ENCODE measurements at places on chromosomes 11 and 22.
A peak's percentile ranks its signal among the peaks of the same experiment; 100 is the strongest.

DNA sequence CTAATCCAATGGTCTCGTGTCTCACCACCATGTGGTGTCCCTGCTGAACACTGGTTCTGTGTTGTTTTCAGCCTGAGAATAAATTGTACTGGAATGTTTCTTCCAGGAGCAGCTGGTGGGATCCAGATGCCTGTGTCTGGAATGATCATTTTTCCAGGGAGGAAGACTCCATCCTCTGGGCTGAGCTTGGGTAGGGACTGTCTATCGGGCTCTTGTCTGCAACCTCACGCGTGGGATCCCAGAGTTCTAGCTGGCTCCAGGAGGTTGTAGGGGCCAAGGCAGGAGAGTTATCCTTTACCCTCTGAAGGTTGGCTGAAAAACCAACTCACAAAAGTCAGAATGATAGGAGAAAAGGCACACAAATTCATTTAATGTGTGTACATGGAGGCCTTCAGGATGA lies 144.1 kb upstream of the B3GAT1 start:
- DNase-seq: no peak

GRCh38 chr22:28222976-28223745 lies 304.1 kb upstream of the PITPNB start:
- DNase-seq: no peak

DNA sequence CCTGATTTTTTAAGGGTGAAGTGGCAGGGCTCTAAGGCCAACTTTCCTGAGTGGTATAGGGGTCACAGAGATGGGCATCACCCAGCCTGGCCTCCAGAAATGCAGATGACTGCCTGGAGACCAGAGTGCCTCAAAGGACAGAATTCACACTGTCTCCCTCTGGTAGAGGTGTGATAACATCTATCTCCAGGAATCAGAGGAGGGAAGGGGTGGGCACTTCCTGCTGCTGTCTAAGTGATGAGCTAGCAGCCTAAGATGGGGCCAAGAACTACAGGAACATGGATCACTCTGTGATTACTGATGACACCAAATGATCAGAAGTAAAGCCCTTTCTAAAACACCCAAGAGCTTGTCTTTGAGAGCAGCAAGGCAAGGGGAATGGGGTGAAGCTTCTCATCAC lies 61.9 kb downstream of the C11orf58 start:
- no peak for DNase-seq

- no peak for DNase-seq
These were observed 8.3 kb downstream of the TSPO start for GRCh38 chr22:43159484-43160178.

DNA sequence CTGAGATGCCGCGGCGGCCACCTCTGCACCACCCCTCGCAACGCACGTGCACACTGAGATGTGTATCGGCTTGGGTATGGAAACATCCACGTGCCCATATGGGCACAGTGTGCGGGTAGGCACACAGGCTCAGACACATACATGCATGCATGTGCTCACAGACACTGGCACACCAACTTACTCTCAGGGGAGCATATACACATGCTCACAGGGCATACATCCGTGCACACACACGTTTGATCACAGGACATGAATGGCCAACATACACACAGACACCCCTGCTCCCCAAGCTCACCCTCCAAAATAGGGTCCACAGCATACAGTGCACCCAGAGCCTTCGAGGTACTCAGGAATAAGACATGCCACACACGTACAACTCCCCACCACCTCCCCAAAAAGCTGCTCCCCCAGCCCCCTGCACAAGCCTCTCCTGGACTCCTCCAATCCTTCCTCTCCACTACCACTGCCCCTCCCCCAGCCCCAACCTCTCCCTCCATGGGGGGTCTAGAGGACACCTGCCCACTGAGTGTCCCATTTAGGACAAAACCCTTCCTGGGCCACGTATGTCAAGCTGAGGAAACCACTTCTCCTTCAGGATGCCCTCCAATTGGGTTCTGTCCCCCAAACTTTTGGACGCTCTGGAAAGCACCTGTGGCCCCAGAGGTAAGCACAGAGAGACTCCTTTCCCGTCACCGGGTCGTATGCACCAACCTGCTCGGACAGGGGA lies 53.1 kb downstream of the SLC22A12 start:
- no peak for DNase-seq

GRCh38 chr11:69234740-69235710 lies 58.9 kb upstream of the MYEOV start:
- no peak for DNase-seq

GRCh38 chr22:35883031-35883620 lies 145.5 kb downstream of the RBFOX2 start:
- DNase-seq: no peak

- peak; percentile 65 for DNase-seq
These were observed 79.0 kb downstream of the AASDHPPT start for GRCh38 chr11:106156290-106156937.

DNA sequence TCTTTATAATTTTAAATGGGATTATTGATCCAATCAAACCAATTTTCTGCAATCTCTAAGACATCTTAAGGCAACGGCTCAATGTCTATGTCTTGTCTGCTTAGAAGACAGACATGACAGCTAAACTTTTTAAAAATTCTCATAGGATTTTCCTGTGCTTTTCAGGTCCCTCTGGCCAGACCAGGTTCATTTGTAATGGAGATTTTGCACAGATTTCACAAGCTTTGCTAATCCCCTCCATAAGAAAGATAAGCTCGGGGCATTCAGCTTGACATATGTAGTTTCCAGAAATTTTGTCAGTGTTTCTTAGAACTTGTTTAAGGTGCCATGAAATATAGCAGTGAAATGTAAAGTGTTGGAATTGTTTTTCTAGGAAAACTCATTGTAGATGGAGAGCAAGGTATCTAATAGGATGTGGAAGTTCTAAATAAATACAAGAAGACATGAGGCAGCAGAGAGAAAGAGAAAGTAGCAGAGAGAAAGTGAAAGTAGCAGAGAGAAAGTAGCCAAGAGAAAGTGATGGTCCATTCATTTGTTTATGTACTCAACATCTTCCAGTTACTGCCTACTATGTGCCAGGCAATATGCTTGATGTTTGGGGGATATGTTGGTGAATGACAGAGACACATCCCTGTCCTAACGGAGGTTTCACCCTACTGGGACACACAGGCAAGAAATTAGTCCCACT lies 219.1 kb upstream of the ARHGAP42 start:
- DNase-seq: no peak

DNA sequence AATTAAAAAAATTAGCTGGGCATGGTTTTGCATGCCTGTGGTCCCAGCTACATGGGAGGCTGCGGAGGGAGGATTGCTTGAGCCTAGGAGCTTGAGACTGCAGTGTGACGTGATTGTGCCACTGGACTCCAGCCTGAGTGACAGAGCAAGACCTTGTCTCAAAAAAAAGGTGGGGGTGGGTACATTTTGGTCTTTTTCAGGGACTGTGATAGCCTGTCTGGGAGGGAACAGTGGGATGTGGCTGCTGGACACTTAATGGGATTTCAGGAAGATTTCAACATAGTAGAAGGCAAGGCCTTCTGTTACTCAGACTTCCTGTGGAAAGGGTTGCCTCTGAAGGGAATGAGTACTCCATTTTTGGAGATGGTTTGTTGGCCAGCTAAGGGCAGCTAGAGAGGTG lies 40.6 kb downstream of the RELT start:
- DNase-seq: no peak

- no peak for DNase-seq
These were observed 11.7 kb upstream of the FOLR2 start for GRCh38 chr11:72204886-72205285.

- no peak for DNase-seq
These were observed 10.2 kb downstream of the GNB1L start for GRCh38 chr22:19844377-19845053.

DNA sequence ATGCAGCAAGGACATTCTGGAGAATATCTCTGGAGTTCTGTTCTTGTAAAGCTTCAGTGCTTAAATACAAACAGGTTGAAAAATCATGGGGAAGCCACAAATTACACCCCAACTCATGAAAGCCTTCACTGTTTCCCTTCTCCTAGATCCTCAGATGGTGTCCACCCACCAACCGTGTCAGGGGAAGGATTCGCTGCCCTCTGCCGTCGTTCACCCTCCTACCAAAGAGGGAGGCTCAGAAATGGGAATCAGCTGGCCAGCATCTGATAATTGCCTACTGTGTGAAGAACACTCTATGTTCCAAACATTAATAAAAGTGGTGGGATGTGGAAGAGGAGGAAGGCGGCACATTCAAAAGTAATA lies 7.4 kb upstream of the HEPACAM start:
- DNase-seq: no peak

DNA sequence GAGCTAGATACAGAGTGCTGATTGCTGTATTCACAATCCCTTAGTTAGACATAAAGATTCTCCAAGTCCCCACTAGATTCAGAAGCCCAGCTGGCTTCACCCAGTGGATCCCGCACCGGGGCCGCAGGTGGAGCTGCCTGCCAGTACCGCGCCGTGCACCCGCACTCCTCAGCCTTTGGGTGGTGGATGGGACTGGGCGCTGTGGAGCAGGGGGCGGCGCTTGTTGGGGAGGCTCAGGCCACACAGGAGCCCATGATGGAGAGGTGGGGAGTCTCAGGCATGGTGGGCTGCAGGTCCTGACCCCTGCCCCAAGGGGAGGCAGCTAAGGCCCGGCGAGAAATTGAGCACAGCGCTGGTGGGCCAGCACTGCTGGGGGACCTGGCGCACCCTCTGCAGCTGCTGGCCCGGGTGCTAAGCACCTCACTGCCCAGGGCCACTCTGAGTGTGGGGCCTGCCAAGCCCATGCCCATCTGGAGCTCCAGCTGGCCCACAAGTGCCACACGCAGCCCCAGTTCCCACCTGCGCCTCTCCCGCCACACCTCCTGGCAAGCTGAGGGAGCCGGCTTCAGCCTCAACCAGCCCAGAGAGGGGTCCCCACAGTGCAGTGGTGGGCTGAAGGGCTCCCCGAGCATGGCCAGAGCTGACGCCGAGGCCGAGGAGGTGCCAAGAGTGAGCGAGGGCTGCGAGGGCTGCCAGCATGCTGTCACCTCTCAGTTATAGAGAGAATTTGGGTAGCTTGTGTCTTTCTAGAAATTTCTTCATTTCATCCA lies 417.6 kb downstream of the METTL15 start:
- DNase-seq: no peak

GRCh38 chr22:33112580-33112979 lies 54.4 kb upstream of the SYN3 start:
- no peak for DNase-seq

- DNase-seq: no peak
These were observed 24.6 kb downstream of the MOV10L1 start for GRCh38 chr22:50114221-50115021.

- no peak for DNase-seq
These were observed 2.0 kb downstream of the TMEM138 start for GRCh38 chr11:61364012-61364675.

DNA sequence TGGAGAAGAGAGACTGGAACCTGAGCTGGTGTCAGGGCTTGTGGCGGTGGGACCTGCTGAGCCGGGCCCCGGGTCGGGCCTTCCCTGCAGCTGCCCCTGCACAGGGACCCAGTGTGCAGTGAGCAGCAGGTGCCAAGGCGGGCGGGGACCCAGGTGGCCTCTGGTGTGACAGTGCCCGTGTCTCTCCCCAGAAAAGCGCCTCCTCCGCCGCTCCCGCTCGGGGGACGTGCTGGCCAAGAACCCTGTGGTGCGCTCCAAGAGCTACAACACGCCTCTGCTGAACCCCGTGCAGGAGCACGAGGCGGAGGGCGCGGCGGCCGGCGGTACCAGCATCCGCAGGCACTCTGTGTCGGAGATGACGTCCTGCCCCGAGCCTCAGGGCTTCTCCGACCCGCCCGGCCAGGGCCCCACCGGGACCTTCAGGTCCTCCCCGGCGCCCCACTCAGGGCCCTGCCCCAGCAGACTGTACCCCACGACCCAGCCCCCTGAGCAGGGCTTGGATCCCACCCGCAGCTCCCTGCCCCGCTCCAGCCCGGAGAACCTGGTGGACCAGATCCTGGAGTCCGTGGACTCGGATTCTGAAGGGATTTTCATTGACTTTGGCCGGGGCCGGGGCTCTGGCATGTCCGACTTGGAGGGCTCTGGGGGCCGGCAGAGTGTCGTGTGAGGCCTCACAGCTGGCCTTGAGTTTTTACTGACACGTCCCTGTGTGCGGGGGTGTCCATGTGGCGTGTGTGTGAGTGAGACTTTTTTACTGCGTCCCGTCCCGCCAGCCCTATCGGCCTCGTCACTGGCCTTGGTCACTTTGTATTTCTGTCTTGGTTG lies 15.6 kb upstream of the ARHGAP8 start:
- no peak for DNase-seq

GRCh38 chr11:34924714-34925113 lies 8.3 kb downstream of the PDHX start:
- no peak for DNase-seq

DNA sequence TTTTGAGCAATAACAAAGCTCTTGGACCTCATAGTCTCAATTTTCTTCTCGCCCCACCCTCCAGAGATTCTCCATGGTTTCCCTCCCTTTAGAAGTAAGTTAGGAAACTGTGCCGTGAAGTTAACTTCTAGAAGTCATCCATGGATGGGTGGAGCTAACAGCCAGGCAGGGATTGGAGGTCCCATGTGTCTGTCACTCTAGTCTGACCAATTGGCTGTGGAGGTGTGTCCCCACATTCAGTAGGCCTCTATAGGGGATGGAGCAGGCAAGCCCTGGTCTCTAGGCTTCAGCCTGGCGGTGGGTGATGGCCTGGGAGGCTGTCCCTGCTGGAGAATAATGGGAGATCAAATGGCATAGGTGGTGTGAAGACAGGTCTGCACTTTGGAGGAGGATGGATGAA lies 50.7 kb downstream of the TP53I11 start:
- DNase-seq: peak; percentile 43

- DNase-seq: no peak
These were observed 7.4 kb upstream of the PELI3 start for GRCh38 chr11:66459138-66459778.

- no peak for DNase-seq
These were observed 28.1 kb downstream of the ALKBH3 start for GRCh38 chr11:43908683-43909082.

DNA sequence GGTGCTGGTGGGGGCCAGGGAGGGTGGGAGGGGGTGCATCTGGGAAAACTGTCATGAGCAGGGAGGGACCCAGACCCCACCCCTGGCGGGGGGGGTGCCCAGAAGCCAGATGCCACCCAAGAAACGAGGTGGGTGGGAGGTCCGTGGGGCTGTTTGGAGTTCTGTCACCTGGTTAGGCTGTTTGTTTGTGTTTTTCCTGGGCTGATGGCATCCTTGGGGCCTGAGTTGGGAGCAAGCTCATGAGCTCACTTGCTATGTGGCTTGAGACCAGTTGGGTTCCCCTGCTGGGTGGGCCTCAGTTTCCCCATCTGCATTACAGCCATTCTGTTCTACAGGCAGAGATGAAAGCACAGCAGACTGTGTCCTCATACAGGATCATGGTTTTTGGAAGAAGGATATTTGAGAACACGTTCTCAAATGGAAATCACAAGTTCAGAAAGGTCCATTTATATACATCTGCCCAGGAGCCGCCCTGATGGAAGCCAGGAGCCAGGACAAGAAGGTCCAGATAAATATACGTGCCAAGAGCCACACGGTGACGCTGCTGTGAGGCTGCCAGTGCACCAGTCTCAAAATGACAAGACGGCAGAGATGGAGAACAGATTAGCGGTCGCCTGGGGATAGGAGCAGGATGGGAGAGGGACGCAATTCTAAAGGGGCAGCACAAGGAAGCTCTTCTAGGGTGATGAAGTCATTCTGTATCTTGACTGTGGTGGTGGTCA lies 312.9 kb downstream of the MN1 start:
- DNase-seq: no peak
